Stimulated activated CD8-positive, alpha-beta memory T cell treated with anti-CD3 and anti-CD28 coated beads, Interleukin-4, amount 100 ng/mL, for 4 hours (primary cell): ENCODE measurements at places on chromosomes 5 and 9.

DNA sequence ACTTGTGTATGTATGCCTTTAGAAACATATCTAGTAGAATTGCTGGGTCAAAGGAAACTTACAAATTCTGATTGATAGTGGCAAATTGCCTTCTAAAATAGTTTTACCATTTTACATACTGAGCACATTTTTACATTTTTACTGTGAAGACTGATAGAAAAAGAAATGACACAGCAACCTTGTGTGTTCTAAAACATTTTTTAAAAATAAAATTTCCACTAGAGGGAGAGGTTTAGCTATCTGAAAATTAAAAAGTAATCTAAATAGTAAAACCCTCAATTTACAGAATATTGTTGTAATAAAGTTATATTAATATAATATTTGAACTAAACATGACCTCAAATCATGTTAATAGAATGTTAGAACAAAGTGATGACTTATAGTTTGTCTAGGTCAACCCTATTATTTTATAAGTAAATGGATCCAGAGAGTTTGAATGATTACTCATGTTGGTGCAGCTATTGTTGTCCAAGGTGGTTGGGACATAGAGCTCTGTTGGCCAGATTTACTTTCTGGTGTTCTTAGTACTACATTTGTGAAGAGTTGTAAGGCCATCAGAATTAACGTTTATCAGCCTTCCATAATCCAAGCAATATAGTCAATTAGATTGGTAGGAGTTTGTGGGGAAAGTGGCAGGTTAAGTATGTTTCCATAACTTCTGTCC, 17.2 kb downstream of the CENPP start:
- no peak for DNase-seq

DNA sequence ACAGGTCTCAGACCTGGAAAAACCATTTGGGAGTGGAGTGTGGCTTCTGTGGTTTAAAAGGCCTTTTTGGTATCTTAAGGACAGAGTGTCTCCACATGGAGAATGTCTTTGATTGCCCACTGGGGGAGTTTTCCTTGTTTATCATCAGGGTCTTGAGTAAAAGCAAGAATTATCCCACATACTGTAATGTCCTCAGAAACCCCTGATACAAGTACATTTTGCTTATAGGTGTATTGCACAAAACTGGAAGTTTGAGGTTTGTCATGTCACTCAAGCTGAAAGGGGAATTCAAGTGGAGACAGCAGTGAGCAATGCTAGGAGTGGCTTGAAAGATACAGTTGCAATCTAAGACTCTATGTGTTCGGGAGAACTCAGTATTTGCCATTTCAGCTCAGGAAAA, 62.7 kb upstream of the GRAMD2B start:
- DNase-seq = no peak

DNA sequence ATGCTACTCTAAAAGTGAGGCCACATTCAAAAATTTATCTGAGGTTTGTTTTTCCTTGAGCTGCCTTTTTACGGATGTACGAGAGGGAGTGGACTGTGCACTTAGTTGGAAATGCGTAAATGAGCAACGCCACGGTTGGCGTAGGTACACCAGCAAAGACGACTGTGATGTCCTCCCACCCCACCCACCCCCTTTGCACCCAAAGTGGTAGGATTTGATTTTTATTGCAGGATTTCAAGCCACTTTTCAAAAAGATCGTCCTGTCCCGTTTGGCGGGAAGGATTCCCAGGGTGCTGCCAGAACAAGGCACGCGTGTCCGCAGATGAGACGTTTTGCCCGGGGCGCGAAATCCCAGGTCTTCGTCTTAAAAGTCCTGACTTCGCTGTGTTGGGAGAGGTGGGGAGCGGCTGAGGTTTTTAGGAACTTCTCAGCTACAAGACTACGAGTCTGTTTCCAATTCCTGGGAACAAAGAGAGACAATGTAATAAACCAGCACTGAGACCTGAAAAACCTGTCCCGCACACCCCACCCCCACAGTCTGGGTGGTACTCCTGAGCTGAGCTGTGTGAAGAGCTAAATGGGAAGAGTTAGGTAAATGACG, 1.0 kb upstream of the TLE1 start:
- no peak for DNase-seq

- DNase-seq = no peak
Observed at GRCh38 chr9:111023128-111023527, 15.1 kb downstream of the LPAR1 start.

DNA sequence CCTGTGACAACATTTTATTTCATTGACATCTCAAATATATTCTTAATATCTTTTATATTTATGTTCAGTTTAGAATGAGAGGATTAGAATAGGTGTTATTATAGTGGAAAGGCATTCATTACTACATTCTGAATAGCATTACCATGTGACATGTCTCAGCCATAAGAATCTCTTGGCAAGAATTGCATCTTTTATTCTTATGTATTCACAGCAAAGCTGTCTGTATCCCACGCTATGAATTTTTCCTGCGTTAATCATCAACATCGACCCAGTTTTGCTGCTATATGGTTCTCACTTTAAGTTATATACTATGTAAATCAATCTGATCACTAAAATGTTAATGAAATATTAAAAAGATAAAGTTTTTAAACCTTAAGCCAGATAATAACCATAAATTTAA, 248.6 kb downstream of the TMEM232 start:
- no peak for DNase-seq

DNA sequence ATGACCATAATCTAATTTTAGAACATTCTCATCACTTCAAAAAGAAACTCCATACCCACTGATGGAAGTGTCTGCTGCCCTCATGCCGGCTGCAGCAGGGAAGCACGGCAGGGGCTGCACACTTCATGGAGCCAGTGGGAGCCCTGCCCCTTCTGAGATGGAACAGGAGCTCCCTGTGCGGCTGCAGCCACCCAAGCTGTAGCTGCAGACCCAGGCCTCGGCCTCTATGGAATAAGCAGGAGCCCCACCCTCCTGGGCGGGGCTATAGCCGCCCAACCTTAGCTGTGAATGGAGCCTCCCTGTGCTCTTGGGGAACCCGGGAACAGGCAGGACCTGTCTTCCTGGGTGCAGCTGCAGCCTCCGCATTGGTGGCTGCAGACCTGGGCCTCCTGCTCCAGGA, 128.5 kb downstream of the NUDT12 start:
- no peak for DNase-seq

- no peak for DNase-seq
Observed at GRCh38 chr9:115327436-115328122, 209.6 kb upstream of the TNC start.

DNA sequence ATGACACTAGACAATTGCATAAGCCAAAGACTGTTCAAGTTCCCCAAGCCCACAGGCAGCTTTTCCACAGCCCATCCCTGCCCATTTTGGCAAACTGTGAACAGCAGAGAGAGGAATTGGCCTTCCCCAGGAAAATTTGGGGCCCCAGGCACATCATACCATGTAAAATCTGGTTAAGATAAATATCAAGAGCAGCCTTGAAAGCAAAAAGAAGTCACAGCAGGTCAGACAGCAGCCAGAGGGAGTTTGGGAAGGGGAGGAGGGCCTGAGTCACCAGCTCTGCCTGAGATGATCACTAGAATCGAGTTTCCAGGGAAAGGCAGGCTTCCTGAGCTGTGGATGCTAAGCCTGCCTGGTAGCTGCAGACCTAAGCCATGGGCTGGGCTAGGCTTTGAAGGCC, 179.2 kb downstream of the RFK start:
- DNase-seq = no peak

GRCh38 chr9:105311306-105311705, 66.9 kb downstream of the SLC44A1 start:
- DNase-seq = no peak

DNA sequence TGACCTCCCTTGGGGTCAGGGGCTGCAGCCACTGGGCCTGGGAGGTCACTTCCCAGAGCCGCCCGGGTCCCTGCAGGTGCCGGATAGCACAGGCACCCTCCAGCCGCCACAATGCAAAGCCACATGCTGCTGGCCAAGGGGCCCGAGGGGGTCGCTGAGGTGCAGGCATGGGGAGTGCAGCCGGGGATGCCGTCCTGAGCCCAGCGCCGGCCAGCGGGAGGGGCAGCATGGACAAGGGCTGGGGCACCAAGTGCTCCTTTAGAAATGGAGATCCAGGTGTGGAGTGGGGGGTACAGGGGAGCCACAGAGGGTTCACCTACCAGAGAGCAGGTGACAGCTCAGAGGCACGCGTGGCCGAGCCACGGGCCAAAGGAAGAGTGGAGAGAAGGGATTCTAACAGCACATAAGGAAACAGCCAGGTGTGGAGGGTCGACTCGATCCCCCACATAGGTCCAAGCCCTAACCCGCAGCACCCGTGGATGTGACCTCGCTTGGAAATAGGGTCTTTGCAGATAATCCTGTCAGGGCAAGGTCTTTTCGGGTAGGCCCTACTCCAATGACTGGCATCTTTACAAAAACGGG, 24.7 kb downstream of the ZDHHC11B start:
- no peak for DNase-seq

- DNase-seq = no peak
Observed at GRCh38 chr5:108467563-108467962, 85.7 kb upstream of the FBXL17 start.

DNA sequence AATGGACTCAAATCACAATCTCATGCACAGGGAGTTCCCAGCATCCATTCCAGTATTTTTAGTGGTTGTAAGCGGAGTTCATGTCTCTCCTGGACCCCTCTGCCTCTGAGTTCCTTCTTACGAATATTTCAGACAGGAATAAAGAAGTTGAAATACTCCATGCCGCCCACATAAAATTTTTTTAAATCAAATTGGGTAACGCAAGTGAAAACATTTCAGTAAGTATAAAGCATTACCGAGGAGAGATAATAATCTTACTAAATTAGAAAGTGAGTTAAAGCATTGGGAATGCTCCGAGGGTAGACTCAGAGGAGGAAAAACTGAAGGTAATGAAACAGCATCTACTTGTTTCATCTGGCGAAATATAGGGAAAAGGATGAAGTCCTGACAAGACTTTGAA, 317.6 kb downstream of the ARRDC3 start:
- no peak for DNase-seq

DNA sequence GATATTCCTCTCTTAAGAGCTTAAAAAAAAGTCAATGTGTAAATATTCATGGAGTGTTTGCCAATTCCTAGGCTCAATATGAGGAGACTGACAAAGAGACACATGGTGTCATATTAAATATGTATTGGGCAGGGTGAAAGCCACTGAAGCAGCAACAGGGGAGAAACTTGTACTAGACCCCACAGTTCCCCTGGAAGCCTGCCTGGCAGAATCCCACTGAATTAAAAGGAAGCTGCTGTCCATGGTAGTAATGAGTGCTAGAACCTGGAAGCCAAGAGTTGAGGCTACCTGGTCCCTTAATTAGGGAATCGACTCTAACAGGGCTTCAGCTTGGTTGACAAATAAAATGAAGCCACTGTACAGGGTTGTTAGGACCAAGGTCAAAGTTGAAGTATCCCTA, 129.4 kb upstream of the GPR151 start:
- DNase-seq = no peak

DNA sequence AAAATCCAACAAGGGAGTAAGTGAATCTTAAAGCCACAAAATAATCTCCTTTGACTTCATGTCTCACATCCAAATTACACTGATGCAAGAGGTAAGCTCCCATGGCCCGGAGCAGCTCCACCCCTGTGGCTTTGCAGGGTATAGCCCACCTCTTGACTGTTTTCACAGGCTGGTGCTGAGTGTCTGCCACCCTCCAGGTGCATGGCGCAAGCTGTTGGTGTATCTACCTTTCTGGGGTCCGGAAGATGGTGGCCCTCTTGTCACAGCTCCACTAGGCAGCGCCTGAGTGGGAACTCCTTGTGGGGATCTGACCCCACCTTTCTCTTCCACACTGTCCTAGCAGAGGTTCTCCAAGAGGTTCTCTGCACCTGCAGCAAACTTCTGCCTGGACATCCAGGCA, 1051.1 kb upstream of the CDH6 start:
- no peak for DNase-seq

- DNase-seq = no peak
Observed at GRCh38 chr9:131303381-131304321, 14.1 kb downstream of the PLPP7 start.

GRCh38 chr9:110691002-110691549, 22.5 kb downstream of the MUSK start:
- DNase-seq = no peak
